ENCODE measurements at places on chromosomes 1 and 21.

DNA sequence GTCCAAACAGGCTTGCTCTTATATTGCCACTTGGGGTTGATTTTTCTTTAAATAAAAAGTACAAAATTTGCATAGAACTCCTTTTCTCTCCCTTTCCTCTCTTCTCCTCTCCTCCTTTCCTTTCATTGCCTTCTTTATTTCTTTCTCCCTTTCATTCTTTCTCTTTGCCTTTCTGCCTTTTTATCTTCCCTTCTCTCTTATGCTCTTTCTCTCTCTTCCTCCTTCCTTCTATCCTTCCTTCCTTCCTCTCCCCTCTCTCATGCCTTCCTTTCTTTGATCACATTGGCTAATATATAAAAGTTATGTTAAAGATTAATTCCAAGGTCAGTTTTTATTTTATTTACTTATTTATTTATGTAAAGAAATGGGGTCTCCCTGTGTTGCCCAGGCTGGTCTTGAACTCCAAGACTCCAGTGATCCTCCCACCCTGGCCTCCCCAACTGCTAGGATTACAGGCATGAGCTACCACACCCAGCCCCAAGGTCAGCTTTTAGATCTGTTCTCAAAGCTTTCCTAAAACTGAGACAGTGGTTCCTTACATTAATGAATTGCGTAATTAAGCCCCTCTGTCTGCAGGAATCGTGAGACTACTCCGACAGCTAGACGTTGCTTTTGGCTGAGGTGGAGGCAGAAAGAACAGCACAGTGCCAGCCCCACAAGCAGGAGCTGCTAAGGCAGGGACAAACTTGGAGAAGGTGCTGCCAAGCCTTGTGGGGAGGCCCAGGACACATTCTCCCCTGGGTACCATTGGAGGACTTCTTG is 361.9 kb downstream of the SIPA1L2 start:
- DNase-seq, result no peak

GRCh38 chr1:26996024-26996423 is 2.5 kb downstream of the TRNP1 start:
- DNase-seq, result no peak

GRCh38 chr1:99481391-99481996 is 164.4 kb upstream of the PALMD start:
- DNase-seq, result no peak

- no peak for DNase-seq
Observed at GRCh38 chr1:5933676-5934057, 58.6 kb downstream of the NPHP4 start.

- no peak for DNase-seq
Observed at GRCh38 chr1:150706091-150706490, 9.1 kb upstream of the GOLPH3L start.

GRCh38 chr1:205301842-205302588 is 19.5 kb downstream of the NUAK2 start:
- DNase-seq, result no peak
